Stimulated activated memory B cell treated with anti-CD40 and anti-IgM and Interleukin-4, amounts not matched to agents 10 μg/mL and 1 μg/mL and 100 μg/mL, for 72 hours (primary cell): ENCODE measurements at places on chromosomes 2 and 18.

DNA sequence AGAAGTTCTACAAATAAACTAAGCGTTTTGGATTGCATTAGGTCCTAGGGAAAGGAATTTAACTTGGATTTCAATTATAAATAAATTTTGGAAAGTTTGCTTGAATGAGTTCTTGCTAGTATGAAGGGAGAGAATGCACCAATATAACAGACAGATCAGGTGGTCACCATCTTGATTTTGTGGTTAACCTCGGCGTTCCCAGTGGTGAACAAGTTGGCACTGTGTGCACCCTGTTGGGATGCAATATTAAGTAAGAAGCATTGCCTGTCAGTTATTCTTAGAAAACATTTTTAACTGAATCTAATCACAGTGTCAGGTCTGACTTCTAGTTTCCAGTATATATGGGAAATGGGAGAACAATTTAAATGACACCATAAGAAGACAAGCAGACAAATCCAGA is 673.4 kb downstream of the SLC4A3 start:
- no peak for ATAC-seq

DNA sequence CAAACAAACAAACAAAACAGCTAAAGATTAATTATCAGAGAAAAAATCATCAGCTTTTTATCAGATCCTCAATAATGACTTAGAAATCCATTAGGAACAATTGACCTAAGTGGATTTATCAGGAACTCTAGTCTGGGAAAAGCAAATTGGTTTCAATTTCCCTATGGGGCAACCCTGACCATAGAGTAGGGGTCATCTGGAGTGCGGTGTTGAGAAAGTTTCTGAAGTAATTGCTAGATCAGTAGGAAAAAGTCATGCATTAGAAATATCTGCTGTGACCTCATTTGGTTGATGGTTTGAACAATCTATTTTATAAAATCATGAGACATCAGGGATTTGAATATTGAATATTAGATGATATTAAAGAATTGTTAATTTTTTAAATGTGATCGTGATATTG is 507.9 kb downstream of the TXNL1 start:
- ATAC-seq, result no peak

DNA sequence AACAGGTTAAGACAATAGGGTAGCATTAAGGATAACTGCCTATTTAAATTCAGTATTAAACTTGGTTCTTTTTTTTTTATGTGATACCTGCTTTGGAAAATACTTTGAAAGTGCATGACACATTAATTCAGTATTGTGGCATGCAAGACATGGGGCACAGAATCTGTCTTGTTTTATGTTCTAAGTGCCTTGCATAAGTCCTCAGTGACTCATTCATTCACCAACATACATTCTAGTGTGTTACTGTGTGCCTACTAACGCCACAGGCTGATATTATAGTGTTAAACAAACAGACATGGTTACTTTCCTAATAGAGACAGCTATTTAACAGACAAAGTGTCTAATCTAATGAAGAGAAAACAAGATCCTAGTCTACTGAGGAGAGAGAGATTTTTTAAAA is 91.7 kb downstream of the GCA start:
- ATAC-seq, result no peak

GRCh38 chr2:113173542-113174375 is at the start of gene PSD4:
Gene PSD4 (plus strand): TSS chr2:113173971. CDS start chr2:113182457, 8,486 bp downstream.
- peak; percentile 89 for ATAC-seq

- no peak for ATAC-seq
Measured at GRCh38 chr2:237711458-237712150, 84.2 kb downstream of the LRRFIP1 start.

- peak; percentile 79 for ATAC-seq
Measured at GRCh38 chr18:46859855-46860254, 57.5 kb downstream of the PIAS2 start.

GRCh38 chr2:241760301-241760771 is 16.3 kb upstream of the GAL3ST2 start:
- no peak for ATAC-seq

- no peak for ATAC-seq
Measured at GRCh38 chr2:235447210-235447609, 46.6 kb upstream of the AGAP1 start.

GRCh38 chr18:9474108-9474982 is 968 bp upstream of the RALBP1 start:
- ATAC-seq, result no peak

DNA sequence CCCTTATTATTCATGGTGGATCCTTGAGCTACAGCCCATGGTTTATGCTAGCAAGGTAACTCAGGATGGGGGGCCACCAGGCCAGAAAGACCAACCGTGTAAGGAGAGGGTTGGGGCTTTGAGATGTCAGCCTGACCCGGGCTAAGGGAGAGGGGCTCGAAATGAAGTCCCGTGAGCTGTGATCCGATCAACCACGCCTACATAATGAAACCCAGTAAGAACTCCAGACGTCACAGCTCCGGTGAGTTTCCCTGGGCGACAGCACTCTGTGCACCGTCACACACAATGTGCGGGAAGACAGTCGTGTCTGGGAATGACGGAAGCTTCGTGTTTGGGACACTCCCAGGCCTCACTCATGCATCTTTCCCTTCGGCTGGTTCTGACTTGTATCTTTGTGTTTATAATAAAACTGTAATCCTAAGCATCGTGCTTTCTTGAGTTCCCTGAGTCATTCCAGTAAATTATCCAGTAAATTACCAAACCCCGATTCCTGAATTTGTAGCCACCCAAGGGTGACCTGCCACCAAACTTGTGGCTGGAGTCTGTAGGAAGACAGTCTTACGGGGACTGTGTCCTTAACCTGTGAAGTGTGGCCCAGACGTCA is 44.2 kb downstream of the CYP27C1 start:
- no peak for ATAC-seq

GRCh38 chr18:70373042-70373519 is 84.2 kb downstream of the SOCS6 start:
- ATAC-seq, result no peak

GRCh38 chr2:80461505-80462197 is 157.1 kb upstream of the LRRTM1 start:
- no peak for ATAC-seq

DNA sequence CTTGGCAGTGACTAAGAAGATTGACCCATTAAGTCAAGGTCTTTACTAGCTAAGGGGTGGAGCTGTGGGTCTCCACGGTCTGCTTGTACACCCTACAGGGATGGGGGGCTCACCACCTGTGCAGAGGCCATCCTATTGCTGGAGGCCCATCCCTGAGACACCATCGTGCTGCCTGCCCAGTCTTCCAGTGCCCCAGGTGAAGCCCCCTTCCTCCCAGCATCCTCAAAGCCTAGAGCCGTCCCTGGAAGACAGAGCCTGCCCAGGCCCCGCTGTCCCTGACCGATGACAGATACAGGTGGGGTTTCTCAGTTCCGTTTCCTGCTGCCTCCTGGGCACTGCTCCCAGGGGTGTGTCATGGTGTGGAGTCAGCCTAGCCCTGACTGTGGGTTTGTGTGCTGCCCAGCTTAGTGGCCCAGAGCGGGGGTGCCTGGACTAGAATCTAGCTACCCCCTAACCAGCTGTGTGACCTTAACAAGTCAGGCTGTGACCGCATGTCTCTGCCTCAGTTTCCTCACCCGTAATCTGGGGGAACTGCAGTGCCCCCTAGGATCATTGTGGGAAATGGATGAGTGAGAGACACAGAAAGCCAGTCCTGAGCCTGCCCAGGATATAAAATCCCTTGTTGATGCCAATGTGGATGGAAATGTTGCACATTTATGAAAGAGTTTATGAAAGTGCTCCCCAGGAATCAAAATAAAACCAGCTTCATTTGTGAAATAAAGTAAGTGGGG is 2.0 kb downstream of the OTOS start:
- no peak for ATAC-seq

DNA sequence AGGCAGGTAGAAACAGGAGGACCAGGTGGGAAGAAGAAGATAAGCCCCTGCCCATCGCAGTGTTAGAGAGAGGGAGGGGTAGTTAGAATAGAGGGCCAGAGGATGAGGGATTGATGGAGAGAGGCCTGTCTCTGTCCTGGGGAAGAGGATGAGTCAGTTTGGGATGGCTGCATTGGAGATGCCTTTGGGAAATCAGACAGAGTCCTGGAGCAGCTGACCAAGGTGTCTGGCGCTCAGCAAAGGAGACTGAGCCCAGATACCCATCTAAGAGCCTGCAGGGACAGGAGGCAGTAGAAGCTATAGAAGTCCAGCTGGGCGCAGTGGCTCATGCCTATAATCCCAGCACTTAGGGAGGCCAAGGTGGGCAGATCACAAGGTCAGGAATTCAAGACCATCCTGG is 177.8 kb upstream of the HAAO start:
- ATAC-seq, result no peak
